ENCODE measurements at places on chromosomes 6 and 20.
A peak's percentile ranks its signal among the peaks of the same experiment; 100 is the strongest.

DNA sequence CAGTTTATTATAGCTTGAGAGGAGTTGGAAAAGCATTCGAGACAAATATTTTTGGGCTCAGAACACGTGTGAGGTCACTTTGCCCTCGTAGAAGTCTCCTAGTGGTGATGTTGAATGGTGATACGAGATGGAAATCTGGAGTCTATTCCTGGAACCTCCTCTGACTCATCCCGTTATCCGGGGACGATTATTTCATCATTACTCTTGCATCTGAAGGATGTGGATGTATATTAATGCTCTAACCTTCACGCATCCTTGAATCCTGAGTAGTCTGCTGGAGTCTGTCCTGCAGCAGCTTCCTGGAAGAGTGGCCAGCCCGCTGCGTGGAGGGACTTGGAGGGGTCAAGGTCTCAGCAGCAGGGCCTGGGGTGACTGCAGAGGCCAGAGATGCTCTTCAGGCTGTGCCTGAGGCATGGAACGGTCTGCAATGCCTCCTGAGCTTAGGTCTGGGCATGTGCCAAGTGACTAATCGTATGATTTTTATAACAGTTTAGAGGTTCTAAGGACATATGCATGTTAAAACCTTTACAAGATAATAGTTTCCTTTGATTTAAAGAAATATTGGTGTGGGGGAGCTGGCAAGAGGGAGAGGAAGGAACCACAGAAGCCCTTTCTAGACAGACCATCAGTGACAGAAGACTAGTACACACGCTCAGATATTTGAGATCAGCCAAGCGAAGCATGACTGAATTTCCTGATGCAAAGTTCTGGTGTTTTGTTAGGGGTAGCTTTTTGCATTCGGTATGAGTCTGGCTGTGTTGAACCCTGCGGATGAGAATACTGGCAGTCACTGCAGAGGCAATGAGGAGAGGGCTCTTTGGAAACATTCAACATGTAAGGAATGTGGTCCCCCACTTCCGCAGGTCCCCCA lies 400.2 kb downstream of the QKI start:
- no peak for DNase-seq

DNA sequence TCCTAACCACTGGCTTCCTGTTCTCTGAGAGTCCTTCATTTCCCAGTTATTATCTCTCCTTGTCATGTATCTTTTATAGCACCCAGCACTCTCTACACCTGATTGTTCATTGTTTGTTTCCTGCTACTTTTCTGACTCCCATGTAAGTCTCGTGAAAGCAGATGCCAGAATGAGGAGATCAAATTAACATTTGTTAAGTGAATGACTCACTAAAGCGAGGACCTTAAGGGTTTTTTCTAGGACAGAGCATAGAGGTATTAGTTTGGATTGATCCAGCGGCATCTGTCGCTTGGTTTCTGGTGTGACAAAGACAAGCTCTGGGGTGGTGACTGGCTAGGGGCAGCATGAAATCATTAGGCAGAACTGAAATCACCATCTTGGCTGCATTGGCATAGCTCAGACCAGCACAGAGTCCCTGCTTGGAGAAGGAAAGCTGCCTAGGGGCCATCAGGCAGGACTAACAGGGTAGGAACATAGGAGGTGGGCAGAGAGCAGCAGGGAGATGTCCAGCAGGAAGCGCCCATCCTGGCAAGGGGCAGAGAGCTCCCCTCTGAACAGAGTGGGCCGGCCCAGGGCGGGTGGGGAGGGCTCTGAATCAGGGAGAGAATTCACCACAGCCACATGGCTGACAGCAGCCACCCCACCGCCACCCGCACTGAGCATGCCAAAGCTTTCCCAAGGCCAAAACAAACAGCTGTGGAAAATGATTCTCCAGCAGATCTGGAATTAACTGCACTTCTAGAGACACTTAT lies 97.1 kb upstream of the CEP85L start:
- no peak for DNase-seq

DNA sequence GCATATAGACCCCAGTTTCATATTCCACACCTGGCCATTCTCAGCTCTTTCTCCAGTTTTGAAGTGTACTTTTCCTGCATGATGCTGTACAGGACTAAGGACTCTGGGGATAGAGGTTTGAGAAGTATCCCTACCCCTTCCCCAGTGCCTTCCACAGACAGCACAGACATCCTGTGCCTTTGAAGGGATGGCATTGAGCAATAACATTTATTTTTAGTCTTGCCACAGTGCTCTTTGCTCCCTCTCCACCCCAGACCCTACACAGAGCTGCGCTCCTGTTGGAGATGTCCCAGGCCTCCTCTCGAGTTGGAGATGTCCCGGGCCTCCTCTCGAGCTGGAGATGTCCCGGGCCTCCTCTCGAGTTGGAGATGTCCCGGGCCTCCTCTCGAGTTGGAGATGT lies 275.8 kb downstream of the FARS2 start:
- no peak for DNase-seq

GRCh38 chr20:63628246-63628975 lies 1.5 kb upstream of the GMEB2 start:
- no peak for DNase-seq

DNA sequence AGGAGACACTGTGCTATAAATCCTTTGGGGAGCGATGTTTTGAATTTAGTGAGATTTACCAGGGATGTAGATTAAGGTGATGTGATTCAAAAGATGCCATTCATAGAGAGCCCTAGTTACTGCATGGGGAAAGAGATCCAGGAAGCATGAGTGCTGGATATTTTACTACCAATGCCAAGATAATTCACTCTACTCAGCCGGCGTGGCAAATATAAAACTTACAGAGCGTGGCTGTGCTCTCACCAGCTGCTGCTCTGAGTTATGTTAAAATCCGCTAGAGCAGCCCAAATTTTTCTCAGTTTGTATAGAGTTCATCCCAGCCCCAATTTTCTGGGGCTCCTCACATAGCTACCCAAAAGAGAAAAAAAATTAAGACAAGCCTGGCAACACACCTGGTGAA lies 48.6 kb downstream of the BFSP1 start:
- no peak for DNase-seq

GRCh38 chr6:148441454-148441911 lies 98.8 kb downstream of the SASH1 start:
- no peak for DNase-seq

DNA sequence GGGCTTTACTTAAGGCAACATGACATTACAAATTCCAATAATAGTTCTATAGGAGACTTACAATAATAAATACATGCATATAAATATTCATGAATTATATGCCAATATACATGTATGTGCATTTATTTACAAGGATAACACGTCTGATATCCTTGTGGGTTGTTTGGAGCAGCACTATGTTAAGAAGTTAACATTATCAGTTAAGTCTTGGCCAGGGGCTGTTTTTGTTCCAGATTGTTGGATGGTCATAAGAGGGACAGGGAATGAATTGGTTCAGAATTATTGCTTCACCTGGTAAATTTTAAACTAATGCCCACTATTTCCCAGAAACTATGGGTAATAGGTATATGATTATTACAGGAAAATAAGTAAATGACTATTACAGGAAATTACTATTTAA lies 81.3 kb upstream of the MMS22L start:
- DNase-seq, result no peak

DNA sequence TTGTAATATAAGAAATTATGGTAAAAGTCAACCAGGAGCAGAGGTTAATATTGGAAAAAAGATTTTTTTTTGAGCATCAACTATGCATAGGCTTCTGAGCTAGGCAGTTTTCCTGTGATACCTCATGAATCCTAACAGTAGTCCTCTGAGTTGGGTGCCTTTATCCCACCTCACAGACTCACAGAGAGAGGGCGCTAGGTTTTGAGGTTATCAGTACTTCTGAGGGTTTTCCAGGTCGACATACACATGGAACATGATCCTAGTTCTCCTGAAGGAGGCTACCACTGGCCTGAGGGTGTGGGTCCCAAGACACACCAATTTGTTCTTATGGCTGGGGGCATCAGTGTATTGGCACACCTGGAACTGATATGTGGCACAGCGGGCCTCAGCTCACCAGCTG lies 358.8 kb upstream of the JAG1 start:
- no peak for DNase-seq

DNA sequence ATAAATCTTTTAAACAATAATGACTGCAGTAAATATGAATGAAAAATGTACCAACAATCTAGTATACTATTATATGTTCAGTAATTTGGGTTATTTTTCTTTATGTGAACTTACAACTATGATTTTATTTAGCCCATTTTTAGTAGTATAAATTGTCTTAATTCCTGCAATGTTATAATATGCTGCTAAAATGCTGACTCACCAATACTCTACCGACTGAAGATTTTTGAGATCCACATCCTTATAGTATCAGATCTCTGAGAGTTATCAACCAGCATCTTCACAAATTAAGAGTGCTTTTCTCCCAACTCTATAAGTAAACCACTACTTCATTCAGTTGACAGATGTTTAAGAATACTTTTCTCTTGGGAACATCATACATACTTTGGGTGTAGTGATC lies 16.6 kb downstream of the CDC40 start:
- DNase-seq, result no peak

DNA sequence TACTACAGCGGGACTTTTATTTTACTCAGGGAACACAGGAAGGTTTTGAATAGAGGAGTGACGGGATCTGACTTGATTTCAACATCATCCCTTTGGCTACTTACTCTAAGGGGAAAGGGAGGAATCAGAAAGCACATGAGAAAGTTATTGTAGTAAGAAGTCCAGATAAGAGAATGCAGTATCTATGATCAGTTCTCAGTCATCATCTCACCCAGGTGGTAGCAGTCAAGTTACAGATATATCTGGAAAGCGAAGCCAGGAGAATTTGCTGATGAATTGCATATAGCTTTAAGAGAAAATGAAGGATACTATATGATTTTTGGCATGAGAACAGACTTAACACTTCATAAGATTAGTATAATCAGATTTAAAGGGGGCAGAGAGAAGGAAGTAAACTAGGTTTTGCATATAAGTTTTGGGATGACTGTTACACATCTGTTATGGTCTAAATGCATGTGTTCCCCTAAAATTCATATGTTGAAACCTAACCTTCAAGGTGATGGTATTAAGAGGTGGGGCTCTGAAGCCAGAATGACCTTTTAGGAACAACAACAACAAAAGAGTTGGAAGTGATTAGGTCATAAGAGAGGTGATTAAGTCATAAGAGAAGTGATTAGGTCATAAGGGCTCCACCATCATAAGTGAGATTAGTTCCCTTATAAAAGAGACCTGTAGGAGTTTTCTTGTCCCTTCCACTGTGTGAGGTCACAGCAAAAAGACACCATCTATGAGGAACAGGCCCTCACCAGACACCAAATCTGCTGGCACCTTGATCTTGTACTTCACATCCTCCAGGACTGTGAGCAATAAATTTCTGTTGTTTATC lies 6.7 kb downstream of the RAD21L1 start:
- DNase-seq, result no peak

DNA sequence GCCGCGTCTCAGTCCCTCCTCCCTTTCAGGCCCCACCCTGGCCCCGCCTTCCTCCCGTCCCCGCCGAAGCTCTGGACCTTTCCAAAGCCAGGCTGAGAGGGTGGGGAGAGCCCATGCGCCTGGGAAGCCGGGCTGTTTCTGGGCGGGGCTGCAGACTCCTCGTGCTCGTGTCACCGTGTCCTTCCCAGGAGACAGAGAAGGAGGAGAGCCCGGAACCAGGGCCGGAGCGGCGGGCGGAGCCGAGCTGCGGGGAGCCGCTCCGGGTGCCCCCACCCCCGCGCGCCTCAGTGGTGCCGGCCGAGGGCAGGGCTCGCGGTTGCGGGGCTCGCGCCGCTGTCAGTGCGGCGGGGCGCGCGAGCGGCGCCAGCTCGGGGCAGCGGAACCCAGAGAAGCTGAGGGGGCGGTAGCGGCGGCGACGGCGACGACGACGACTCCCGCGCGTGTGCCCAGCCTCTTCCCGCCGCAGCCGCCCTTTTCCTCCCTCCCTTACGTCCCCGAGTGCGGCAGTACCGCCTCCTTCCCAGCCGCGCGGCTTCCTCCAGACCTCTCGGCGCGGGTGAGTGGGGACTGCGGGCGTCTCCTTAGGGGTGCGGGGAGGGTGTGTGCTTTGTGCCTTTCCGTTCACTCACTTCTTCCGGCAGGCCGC lies at the start of gene RALY:
TSS of gene RALY (plus strand) at position 336 of the 646 bp plus-strand sequence. CDS start 78,164 bp downstream, outside the sequence.
- DNase-seq, result peak; percentile 93

- no peak for DNase-seq
These were observed 51.6 kb downstream of the MBOAT1 start for GRCh38 chr6:20160541-20161283.

DNA sequence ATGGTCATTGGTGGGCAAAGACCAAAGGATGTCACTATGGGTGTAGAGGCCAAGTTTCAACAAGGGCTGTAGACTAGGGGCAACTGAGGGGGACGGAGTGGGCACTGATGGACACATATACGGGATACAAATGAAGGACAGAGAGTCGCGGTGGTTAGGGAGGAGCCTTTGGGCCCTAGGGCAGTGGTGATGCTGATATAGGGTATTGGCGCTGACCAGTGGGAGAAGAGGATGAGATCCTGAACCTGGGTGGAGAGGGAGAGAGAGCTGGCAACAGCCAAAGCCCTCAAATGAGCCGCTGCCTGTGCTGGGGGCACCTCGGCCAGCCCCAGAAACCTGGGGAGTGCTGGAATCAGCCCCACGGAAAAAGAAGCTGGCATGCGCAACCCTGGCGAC lies 1.6 kb downstream of the CDH22 start:
- no peak for DNase-seq

GRCh38 chr6:70196531-70196930 lies 106.4 kb downstream of the COL9A1 start:
- DNase-seq, result no peak

Data from activated CD8-positive, alpha-beta memory T cell treated with anti-CD3 and anti-CD28 coated beads for 4 hours (primary cell).